ENCODE measurements at places on chromosomes 2 and 18.

DNA sequence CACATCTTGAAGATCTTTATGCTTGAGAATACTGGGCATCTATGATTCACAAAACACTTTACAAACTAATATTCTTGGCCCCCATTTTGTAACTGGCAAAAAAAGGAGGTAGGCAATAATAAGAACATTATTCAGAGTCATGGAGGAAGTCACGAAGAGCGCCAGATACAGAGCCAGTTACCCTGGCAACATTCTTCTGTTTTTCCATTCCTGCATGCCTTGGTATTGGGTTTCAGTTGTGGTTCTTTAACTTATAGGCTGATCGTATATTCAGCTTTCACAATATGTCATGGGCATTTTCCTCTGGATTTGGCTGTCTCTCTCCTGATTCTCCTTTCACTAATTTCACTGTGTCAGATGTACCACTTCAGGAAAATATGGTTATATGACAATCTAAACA lies 234.7 kb downstream of the HRH4 start:
- no peak overlapping the region for H3K4me3 ChIP-seq
- DNase-seq: no peak
- no peak overlapping the region for H3K27ac ChIP-seq
- no peaks in the 10 kb centered on the region for H3K27me3 ChIP-seq
- H3K4me1 ChIP-seq: no peaks in the 10 kb centered on the region
- no peaks in the 10 kb centered on the region for H3K36me3 ChIP-seq

GRCh38 chr2:130351711-130352110 lies 4.1 kb upstream of the PTPN18 start:
- DNase-seq: no peak
- no peak overlapping the region for H3K27ac ChIP-seq
- no peaks in the 10 kb centered on the region for H3K27me3 ChIP-seq
- peaks cover 31% of the 10 kb centered on the region for H3K36me3 ChIP-seq
- peaks cover 30% of the 10 kb centered on the region for H3K4me1 ChIP-seq
- no peak overlapping the region for H3K4me3 ChIP-seq

GRCh38 chr2:236862526-236862925 lies 223.2 kb upstream of the COPS8 start:
- H3K4me1 ChIP-seq: no peaks in the 10 kb centered on the region
- H3K27ac ChIP-seq: no peak overlapping the region
- DNase-seq: no peak
- H3K27me3 ChIP-seq: no peaks in the 10 kb centered on the region

DNA sequence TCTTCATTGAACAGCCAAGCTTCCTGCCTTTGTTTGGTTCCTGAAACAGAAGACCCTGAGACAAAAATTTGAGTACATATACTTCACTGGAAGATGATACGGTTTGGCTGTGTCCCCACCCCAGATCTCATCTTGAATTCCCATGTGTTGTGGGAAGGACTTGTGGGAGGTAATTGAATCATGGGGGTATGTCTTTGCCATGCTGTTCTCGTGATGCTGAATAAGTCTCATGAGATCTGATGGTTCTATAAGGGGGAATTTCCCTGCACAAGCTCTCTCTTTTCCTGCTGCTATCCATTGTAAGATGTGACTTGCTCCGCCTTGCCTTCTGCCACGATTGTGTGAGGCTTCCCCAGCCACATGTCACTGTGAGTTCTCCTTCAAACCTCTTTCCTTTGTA lies 76.5 kb downstream of the BABAM2 start:
- peaks cover 51% of the 10 kb centered on the region for H3K4me1 ChIP-seq
- no peak overlapping the region for H3K27ac ChIP-seq
- no peaks in the 10 kb centered on the region for H3K27me3 ChIP-seq
- DNase-seq: no peak
- peaks cover 38% of the 10 kb centered on the region for H3K36me3 ChIP-seq

GRCh38 chr2:3034396-3034795 lies 343.2 kb downstream of the EIPR1 start:
- no peaks in the 10 kb centered on the region for H3K4me1 ChIP-seq
- H3K27ac ChIP-seq: no peak overlapping the region
- no peak for DNase-seq
- no peak overlapping the region for H3K4me3 ChIP-seq

DNA sequence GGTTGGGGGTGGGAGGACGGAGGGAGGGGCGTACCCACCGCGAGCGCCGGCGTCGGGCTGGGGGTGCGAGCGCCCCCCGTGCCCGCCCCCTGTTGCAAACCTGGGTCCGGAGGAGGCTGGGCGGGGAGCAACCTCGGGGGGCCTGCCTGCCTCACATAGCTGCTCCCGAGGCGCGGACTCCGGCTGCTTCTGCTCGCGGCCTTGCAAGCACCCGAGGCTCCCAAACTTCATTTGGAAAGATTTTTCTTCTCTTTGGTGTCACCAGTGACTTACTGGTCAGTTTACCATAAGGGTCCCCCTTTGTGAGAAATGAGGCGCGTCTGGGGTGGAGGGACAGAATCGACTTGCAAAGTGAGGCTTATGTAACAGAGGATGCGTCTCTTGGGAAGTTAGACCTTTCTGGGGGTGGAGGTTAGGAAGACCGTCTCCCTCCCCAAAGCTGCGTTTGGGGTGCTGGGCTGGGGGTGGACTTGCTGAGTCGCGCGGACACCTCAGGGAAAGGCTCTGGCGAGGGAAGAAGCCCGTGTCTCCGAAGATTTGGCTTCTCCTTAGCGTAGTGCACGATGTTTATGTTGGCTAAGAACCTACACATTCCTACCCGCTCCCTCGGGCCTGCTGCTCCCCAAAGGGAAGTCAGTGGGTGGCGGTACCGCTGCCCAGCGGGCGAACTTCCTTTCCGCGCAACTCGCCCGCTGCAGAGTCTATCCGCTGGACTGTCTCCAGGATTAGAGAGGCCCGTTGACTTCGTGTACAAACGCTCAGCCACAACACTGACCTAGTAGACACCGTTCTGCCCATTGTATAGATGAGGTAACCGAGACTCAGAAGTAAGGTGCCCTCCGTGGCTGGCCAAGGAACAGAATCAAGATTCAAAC lies 559 bp downstream of the TMEM37 start:
- no peak overlapping the region for H3K27ac ChIP-seq
- H3K4me3 ChIP-seq: peak overlapping the region; percentile 39
- H3K4me1 ChIP-seq: peaks cover 6% of the 10 kb centered on the region
- H3K36me3 ChIP-seq: no peaks in the 10 kb centered on the region

- peaks cover 20% of the 10 kb centered on the region for H3K27me3 ChIP-seq
- H3K36me3 ChIP-seq: no peaks in the 10 kb centered on the region
- peak; percentile 32 for DNase-seq
- H3K27ac ChIP-seq: peak overlapping the region; percentile 63
Measured at GRCh38 chr18:76528477-76529432, 33.7 kb upstream of the ZNF516 start.
